ENCODE measurements at places on chromosomes 7 and 10.

GRCh38 chr7:30771880-30772425, 736 bp downstream of the MINDY4 start:
- H3K4me3 ChIP-seq, result peak overlapping the region; percentile 67
- peak overlapping the region; percentile 49 for H3K27ac ChIP-seq
- H3K27me3 ChIP-seq, result no peaks in the 10 kb centered on the region

GRCh38 chr7:106659166-106659962, 1.6 kb downstream of the CCDC71L start:
- no peaks in the 10 kb centered on the region for H3K36me3 ChIP-seq
- H3K4me3 ChIP-seq, result peak overlapping the region; percentile 90
- peaks cover 14% of the 10 kb centered on the region for H3K4me1 ChIP-seq
- no peak for DNase-seq
- no peak overlapping the region for H3K27ac ChIP-seq
- no peaks in the 10 kb centered on the region for H3K27me3 ChIP-seq

DNA sequence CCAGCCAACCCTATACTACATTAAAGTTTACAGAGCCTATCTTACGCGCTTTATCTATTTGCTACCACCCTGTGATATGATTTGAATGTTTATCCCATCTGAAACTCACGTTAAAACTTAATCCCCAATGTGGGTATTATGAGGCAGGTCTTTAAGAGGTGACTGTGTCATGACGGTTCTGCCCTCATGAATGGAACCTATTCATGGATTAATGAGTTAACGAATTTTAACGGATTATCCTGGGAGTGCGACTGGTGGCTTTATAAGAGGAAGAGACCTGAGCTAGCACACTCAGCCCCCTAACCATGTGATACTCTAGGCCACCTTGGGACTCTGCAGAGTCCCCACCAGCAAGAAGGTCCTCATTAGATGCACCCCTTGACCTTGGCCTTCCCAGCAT, 37.8 kb downstream of the SRPK2 start:
- H3K27me3 ChIP-seq, result no peaks in the 10 kb centered on the region
- no peak for DNase-seq
- H3K4me1 ChIP-seq, result peaks cover 6% of the 10 kb centered on the region
- H3K27ac ChIP-seq, result no peak overlapping the region
- H3K36me3 ChIP-seq, result no peaks in the 10 kb centered on the region

DNA sequence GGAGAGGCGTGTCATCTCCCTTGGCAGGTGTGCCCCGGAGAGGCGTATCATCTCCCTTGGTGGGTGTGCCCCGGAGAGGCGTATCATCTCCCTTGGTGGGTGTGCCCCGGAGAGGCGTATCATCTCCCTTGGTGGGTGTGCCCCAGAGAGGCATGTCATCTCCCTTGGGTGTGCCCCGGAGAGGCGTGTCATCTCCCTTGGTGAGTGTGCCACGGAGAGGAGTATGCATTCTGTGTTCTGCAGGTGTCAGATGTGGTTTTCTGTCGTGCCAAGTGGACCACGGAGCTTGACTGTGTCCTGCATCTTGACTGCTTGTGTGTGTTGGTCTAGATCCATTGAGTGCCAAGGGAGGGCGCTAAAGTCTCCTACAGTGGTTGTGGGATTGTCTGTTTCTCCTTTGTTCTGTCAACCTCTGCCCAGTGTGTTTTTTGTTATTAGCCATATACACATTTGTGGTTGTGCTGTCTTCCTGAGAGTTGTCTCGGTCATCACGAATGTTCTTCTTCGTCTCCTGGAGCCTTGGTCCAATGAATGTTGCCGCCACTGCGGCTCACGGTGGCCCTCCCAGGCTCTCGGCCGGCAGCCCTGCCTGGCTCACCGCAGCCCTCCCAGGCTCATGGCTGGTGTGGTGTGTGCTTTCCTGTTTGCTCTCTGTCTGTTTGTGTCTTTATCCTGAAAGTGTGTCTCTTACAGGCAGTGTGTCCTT, 96.8 kb downstream of the INPP5A start:
- no peaks in the 10 kb centered on the region for H3K36me3 ChIP-seq
- no peaks in the 10 kb centered on the region for H3K27me3 ChIP-seq
- no peak for DNase-seq
- no peaks in the 10 kb centered on the region for H3K4me1 ChIP-seq

- no peaks in the 10 kb centered on the region for H3K36me3 ChIP-seq
- H3K4me3 ChIP-seq, result no peak overlapping the region
- DNase-seq, result no peak
- no peaks in the 10 kb centered on the region for H3K4me1 ChIP-seq
These were observed 111.1 kb upstream of the SH2B2 start for GRCh38 chr7:102175423-102176170.

DNA sequence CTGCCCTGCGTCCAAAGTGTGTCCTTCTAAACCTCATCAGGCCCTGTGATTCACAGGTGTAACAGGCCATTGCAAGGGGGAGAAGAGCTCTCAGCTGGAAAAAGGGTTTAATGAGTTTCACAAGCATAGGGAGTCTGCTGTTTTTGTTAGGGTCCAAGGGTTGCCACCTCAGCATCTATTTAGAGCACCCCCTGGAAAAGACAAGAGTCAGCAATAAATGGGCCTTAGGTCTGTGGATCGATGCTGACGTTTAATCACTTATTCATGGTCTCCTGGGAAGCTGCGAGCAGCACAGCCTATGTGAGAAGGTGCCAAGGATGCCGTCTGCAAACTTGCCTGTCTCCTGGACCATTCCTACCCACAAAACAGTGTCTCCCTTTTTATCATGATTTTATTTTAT, 78.4 kb upstream of the BAIAP2L1 start:
- no peak for DNase-seq
- H3K36me3 ChIP-seq, result no peaks in the 10 kb centered on the region
- no peaks in the 10 kb centered on the region for H3K27me3 ChIP-seq

DNA sequence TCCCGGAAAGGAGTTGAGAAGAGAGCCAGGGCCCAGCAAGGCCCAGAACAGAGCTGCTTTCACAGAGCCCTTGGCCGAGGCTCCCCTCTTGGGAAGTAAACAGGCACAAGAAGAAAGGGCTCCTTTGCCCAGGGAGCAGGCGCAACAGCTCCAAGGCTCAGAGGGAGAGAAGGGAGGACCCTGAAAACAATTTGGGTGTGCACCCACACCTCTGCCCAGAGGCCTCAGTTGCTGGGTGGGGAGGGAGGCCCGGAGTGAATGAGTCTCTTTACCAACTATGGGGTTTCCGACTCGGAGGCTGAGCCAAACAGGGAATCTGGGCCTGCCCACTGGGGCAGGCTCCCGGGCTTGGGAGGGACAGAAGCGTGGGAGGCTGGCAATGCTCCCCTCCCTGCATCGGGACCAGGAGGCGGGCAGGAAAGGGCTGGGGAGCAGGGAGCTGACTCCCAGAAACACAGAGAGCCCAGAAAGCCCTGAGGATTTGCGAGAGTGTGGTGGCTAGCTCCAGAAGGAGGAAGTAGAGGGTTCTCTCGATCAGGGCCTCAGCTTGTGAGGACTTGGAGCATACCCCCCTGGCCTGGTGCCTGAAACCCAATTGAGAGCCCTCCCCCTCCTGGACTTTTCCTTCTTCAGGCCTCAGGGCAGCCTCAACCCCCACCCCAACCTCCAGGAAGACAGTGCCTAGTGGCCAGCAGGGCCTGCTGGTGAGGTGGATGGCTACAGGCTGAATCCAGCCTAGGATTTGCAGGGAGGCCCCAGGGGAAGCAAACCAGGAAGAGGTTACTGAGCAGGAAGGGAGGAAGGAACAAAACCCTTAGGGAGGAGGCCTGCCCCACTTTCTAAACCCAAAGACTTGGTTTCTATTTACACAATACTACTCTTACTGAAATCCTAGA, 6.2 kb downstream of the C10orf105 start:
- H3K4me1 ChIP-seq, result peaks cover 10% of the 10 kb centered on the region
- H3K27ac ChIP-seq, result no peak overlapping the region
- H3K36me3 ChIP-seq, result no peaks in the 10 kb centered on the region
- no peaks in the 10 kb centered on the region for H3K27me3 ChIP-seq

DNA sequence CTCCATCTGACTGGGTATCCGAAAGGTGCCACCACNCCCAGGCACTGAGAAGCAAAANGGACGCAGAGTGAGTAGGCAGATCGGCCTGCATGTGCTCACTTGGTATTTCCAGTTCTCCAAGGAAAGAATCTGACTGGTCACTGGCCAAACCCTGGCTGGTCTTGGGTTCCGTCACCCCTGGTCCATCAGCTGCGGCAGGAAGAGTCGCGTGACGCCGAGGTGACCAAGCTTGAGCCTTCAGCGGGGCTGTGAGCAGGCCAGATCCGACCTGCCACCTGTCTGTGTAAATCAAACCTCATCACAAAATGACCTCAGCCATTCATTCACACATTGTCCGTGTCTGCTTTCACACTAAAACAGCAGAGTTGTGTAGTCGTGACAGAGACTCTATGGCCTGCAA, 28.8 kb upstream of the CHST15 start:
- DNase-seq, result no peak
- H3K36me3 ChIP-seq, result no peaks in the 10 kb centered on the region
- H3K4me3 ChIP-seq, result no peak overlapping the region
- no peaks in the 10 kb centered on the region for H3K4me1 ChIP-seq

DNA sequence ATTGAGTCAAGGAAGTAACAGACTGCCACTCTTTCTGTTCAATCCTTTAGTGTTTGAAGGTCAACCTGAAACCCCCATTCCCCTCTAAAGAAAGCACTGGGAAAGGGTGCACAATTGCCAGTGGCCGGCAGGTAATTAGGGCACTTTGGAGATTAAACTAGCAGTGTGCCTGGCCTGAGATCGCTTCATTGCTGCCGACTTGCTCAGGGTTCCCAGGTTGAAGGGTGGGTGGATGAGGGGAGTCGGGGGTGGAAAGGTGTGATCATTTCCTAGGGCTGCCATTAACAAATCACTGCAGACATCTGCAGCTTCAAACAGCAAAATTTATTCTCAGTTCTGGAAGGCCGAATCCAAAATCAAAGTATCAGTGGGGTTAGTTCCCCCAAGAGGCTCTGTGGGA, 16.3 kb upstream of the BTBD16 start:
- no peak overlapping the region for H3K27ac ChIP-seq
- no peaks in the 10 kb centered on the region for H3K4me1 ChIP-seq
- peaks cover 3% of the 10 kb centered on the region for H3K36me3 ChIP-seq

GRCh38 chr7:131124001-131124629, 203.6 kb upstream of the MKLN1 start:
- no peak overlapping the region for H3K27ac ChIP-seq
- H3K4me1 ChIP-seq, result no peaks in the 10 kb centered on the region
- H3K27me3 ChIP-seq, result no peaks in the 10 kb centered on the region
- H3K36me3 ChIP-seq, result no peaks in the 10 kb centered on the region

DNA sequence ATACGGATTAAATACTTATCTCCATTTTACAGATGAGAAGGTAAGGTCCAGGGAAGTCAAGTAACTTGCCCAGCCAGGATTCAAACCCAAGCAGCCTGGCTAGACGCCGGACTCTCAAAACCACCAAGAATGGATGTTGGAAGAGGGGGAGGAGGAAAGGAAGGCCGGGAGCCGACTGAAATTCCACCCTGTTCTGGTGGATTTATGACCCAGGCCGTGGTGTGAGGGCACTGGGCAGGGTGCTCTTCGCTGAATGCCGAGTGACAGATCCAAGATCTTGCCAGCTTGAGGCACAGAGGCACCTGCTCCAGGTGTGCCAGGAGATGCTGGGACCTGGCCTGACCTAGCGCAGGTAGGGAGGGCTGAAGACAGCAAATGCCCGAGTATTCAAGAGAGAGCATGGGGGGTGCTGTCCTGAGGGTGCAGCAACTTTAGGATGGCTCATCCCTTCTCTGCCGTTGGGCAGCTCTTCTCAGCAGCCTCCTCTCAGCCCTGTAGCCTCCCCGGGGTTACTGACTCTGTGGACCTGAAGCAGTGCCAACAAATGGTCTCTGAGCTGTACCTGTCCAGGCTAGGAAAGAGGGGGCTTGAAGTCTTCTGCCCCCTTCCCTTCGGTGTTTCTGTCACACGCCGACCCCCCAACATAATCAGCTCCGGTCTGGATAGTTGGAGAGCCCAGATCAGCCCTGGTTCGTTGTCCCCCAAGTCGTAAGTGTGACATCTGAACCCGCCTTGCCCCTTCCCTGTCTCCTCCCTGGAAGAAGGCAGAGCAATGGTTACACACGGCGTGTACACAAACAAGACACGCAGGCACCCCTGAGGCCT, 713 bp downstream of the LOXL4 start:
- H3K27me3 ChIP-seq, result no peaks in the 10 kb centered on the region
- H3K4me3 ChIP-seq, result peak overlapping the region; percentile 33
- H3K36me3 ChIP-seq, result no peaks in the 10 kb centered on the region

DNA sequence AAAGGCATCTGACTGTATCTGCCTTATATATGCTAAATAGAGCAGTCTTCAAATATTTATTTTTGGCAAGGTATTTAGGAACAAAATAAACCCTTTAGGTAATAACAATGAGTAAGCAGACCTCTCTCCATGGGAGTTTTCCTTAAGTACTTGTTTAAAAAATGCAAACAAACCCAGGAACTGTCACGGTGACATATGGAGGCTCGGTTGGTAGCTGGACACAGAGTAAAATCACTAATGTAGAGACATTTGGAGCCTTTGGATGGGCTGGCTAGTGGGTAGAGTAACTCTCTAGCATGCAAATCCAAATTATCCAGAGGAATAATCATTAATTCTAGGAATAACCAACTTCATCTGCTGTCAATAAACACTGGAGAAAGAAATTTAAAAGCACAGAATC, 71.6 kb upstream of the LAMB4 start:
- no peak for DNase-seq
- no peak overlapping the region for H3K4me3 ChIP-seq
- no peaks in the 10 kb centered on the region for H3K4me1 ChIP-seq
- no peaks in the 10 kb centered on the region for H3K27me3 ChIP-seq
- H3K36me3 ChIP-seq, result 0 out of 2 replicates have a peak, but pooled peaks cover 2% of the 10 kb centered on the region

- H3K27me3 ChIP-seq, result no peaks in the 10 kb centered on the region
- no peak overlapping the region for H3K27ac ChIP-seq
- no peak overlapping the region for H3K4me3 ChIP-seq
- no peaks in the 10 kb centered on the region for H3K4me1 ChIP-seq
These were observed 10.7 kb downstream of the HECTD2 start for GRCh38 chr10:91420868-91421267.

GRCh38 chr10:79298403-79299244, 48.6 kb upstream of the PPIF start:
- peak; percentile 56 for DNase-seq
- H3K4me1 ChIP-seq, result peaks cover 8% of the 10 kb centered on the region
- no peak overlapping the region for H3K4me3 ChIP-seq
- H3K27me3 ChIP-seq, result no peaks in the 10 kb centered on the region

DNA sequence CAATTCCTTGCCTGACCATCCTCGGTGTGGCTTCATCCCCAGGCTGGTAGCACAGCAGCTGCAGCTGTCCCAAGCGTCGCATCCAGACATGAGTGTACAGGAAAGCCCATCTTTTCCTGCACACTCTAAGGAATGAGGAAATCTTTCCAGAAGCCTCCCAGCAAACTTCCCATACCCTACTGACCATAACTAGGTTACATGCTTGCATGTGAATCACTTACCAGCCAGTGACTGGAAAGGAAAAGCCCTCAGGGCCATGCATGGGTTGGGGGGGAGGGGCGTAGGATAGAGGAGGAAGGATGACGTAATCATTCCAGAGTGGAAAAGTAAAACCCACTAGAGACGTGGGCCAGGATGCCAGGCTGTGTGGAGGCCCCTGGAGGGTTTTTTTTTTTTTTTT, 18.9 kb upstream of the ZNF212 start:
- H3K27ac ChIP-seq, result no peak overlapping the region
- peaks cover 7% of the 10 kb centered on the region for H3K4me1 ChIP-seq
- H3K27me3 ChIP-seq, result no peaks in the 10 kb centered on the region

- H3K36me3 ChIP-seq, result no peaks in the 10 kb centered on the region
- no peak overlapping the region for H3K27ac ChIP-seq
- peak; percentile 49 for DNase-seq
These were observed 35.9 kb upstream of the CACNB2 start for GRCh38 chr10:18104223-18104872.
